ENCODE measurements at places on chromosomes 2 and 18.

DNA sequence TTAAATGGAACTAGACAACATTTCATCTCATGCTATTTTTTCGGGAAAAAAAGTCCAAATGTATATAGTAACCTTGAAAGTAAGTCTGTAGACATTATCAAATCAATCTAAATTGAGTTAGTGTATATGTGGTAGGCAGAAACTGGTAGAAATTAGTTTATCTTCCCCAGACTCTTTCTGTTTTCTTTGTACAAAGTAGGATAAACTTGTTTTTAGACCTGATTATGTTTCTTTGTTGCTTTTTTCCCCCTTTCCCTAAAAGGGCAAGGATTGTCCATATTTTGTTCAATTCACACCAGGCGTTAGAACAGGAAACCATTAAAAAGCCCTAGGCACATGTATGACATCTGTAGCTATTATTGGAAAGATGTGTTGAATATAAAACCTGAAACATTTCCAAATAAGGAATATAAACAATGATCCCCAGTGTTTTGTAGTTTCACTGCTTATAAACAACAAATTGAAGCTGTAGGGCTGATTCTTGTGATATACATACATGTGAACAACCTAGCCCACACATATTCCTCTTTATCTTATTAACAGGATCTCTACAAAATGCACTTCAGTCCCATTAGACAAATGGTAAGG, 528.3 kb downstream of the PARD3B start:
- DNase-seq, result no peak

GRCh38 chr2:154142480-154142879, 270.8 kb downstream of the GALNT13 start:
- no peak for DNase-seq

DNA sequence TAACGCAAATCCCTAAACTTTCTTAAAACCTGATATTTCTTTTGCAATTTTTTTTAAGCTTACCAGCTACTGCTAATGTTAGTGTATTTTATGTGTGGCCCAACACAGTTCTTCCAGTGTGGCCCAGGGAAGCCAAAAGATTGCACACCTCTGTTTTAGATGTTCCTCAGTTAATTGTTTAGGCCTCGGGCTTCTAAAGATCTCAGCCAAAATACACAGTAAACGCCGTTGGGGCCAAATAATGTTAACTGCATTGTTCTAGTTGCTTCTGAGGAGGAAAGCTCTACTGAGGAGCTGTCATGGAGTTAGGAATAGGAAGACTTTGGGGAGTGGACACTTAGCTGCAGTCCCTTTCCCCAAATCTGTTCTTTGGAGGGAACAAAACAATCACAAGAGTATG, 2.0 kb downstream of the HSPE1 start:
- no peak for DNase-seq

GRCh38 chr2:215572341-215572848, 136.5 kb upstream of the FN1 start:
- no peak for DNase-seq

GRCh38 chr2:190050001-190050400, 12.5 kb downstream of the MSTN start:
- no peak for DNase-seq

- no peak for DNase-seq
These were observed 202.3 kb downstream of the SLC8A1 start for GRCh38 chr2:40249577-40249976.

DNA sequence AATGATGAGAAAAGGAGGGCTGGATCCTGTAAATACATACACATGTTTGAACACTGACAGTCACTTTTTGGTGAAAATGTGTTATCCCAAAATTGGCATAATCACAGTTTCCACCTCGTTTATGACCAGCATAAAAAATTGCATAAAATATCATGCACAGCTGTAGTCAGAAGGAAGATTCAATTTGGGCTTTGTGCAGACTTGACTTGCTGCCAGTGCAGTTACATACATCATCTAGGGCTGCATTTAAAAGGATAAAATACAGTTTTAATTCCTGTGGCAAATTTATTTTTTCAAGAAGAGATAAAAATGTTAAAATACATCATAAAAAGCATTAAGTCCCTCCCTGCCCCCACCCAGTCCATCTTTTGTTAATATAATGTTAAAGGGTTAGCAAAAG, 103.8 kb downstream of the VWC2L start:
- no peak for DNase-seq

DNA sequence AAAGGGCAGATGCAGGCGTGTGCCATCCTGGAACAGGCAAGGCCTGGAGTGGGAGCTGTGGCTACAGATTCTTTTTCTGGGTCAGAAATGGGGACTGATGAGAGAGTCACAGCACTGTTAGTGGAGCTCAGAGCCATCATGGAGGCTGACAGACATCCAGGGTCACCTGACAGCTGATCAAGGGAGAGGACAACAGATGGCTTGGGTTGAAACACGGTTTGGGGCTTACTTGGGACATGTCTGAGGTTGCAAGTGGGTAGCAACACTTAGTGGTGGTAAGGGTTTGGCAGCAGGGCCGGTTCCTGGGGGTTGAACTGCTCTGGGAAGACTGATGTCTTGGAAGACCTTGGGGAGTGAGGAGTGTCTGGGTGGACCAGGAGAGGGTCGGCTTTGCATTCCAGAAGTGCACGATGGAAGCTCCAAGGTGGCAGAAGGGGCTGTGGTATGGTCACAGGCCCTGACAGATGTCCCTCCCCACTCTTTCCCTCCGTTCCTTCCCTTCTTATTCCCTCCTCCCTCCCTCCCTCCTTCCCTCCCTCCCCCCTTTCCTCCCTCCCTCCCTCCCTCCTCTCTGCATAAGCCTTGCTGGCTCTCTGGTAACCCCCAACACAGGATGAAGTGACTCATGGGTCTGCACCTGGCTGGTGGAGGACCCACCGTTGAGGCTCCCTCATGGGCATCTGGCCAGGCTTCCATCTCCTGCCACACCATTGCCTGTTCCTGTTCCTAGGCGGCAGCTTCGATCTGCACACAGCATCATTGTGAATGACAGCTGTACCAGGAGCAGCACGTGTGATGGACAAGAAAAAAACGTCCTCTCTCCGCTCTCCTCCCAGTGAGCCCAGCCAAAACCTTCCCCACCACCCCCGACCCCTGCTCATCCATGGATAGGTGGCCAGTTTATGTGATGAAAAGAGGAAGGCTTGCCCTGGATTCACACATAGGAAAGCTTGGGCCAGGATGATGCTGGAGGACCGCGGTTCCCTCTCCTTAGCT, 63.8 kb upstream of the RPL31 start:
- DNase-seq, result no peak

- no peak for DNase-seq
These were observed 1167.9 kb downstream of the DSC3 start for GRCh38 chr18:29874519-29875098.

DNA sequence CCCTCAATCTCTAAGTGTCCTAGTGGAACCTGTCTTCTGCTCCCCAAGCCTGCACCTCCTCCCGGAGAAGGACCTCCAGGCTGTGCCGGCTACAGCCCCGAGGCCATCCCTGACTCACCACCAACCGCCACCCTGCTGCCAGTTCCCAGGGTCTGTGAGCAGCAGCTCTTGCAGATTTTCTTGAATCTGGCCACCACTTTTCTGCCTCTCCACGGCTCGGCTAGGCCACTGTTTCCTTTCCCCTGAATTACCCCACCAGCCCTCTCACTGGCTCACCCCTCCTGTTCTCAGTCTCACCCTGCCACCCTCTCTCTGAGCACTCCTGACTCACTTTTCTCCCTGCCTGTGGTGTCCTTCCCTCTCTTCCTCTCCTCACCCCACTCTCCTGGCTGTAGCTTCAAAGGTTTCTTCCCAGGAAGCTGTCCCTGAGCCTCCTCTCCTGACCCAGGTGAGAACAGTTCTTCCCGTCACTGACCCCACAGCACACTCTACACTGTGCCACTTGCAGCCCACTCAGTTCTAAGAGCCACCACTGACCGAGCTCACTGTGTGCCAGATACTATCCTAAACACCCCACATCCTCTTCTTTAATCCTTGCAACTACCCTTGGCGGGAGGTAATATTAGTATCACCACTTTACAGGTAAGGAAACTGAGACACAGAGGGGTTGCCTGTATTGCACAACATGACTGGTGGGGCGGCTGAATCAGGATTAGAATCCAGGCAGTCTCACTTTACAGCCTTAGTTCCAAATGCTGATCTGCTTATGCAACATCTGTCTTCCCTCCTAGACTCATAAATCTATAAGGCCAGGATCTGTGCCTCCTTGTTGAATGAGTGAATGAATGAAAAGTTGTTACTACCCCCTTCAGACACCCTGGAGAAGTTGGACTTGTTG, 111.6 kb downstream of the SMAD7 start:
- no peak for DNase-seq

- no peak for DNase-seq
These were observed 608 bp downstream of the CCDC138 start for GRCh38 chr2:108787216-108787541.

GRCh38 chr2:195613922-195614321, 43.1 kb upstream of the SLC39A10 start:
- DNase-seq, result no peak

DNA sequence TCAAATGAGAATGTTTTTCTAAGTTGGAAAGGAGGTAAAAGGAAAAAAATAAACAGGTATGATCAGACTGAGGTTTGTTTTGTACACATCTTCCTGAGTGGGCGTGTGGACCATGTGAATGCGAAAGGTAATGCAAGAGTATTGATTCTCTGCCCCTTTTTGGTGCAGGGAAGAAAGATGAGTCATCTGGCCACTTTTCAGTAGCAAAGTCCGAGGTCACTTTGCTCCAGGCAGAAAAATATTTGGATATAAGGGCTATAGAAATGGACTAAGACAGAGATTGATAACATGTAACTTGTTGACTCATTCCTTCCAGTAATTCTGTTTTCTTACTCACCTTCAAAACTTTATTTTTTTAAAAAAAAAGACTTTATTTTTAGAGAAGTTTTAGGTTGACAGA, 130.5 kb downstream of the DSEL start:
- no peak for DNase-seq

GRCh38 chr2:225556461-225556860, 157.0 kb downstream of the NYAP2 start:
- no peak for DNase-seq

- no peak for DNase-seq
These were observed 251.8 kb upstream of the NETO1 start for GRCh38 chr18:73119574-73119973.

DNA sequence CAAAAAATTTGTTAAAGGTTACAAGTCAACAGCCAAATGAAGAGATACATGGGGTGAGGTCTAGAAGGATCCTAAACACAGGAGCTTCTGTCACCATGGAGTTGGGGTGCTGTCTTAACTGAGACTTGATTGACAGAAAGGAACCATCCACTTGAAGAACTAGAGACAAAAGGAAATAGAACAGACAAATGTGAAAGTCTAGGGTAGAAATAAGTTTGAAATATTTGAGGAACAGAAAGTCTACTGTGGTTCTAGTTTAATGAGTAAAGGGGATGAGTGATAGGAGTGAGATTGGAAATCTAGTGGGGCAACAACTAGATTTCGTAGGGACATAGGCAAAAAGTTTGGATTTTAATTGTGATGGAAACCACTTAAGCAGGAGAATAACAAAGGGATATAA, 18.7 kb downstream of the RBBP8 start:
- DNase-seq, result no peak

DNA sequence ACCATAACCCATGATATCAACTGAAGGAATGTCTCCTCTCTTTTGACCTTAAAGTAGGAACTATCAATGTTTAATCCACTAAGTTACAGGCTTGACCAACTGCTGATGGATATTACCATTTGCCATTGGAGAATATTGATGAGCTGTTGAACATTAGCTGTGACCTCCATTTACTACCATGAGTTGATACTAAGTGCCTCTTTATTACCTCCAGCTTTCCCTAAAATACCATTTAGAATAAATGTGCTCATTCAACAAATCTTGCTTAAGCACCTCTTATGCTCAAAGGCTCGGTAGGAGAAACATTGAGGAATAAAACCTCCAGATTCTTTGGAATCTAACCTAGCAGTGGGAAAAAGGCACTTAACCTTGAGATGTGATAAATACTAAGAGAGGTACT, 81.2 kb downstream of the FAM124B start:
- no peak for DNase-seq

DNA sequence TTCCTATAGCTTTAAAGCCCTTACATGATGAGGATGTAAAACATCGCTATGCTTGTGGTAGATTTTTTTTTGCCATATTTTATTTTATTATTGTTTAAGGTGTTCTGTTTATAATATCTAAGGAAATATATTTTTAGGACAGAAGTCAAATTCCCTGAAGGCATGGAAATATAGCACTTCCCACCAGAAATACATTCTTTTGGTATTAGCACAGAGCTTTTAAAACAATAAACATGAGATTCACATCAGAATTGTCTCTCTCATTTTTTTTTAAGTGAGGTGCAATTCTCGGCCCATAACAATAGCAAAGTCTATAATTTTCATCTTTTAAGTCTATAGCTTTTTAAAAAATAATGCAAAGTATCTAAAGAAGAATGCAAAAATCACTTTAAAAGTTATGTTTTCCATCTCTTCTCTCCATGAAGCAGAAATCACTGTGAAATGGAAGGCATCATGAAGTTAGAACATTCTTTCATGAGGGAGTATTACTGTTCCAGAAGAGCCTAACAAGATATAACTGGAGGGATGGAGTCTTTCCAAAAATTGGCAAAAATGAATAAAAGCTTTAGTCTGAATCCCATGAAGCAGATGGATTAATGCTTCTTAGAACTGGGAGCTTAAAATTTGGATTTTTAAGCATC, 283.6 kb upstream of the TRIB2 start:
- DNase-seq, result no peak

DNA sequence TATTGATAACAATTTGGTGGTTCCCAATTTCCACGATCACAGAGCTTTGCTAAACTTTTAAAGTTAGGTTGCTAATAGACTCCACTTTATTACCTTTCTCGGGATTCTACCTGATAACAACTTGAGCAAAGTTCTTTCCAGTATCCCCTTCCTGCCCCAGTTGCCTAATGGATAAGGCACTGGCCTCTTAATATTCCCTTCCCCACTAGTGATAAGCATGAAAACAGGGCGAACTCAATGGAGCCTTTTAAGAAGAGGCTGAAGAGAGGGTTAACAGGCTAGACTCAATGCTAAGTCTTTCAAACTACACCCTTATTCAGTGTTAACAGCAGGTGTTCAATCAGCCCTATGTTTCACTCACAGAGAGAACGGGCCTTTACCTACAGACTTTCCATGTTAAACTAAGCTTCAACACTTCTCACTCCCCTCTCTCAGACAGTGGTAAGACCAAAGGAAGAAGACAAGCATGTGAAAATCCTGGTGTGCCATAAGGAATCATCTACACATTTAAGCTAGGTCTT, 75.8 kb downstream of the ANKRD44 start:
- DNase-seq, result no peak

- no peak for DNase-seq
These were observed 244.4 kb downstream of the NAPG start for GRCh38 chr18:10770264-10770663.

DNA sequence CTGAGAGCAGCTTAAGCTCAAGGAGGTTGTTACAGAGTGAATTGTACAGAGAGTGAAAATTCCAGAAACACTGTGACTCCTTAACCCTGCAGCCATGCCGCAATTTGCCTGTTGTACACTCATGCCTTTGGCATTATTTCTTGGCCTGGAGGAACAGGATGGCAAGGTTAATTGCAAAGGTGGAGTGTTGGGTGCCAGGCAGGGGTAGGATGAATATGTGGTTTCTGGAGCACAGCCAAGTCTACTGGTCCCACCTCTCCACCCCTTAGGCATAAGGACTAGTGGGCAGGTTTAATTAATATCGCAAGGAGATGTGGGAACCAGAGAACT, 250.2 kb downstream of the LRRTM1 start:
- no peak for DNase-seq

GRCh38 chr2:173187941-173188788, 112.5 kb downstream of the MAP3K20 start:
- DNase-seq, result no peak

Measured in stimulated activated CD4-positive, alpha-beta T cell treated with anti-CD3 and anti-CD28 coated beads, Interleukin-12 subunit alpha, Interleukin-12 subunit beta, amount 100 ng/mL, for 24 hours (primary cell).